Activated CD4-positive, alpha-beta memory T cell treated with anti-CD3 and anti-CD28 coated beads for 36 hours (primary cell): ENCODE measurements at places on chromosomes 16 and 17.

GRCh38 chr16:85369741-85370528 is 243.2 kb upstream of the GSE1 start:
- peak; percentile 58 for DNase-seq

GRCh38 chr16:84042879-84043485 is 387 bp upstream of the SLC38A8 start:
- no peak for DNase-seq

DNA sequence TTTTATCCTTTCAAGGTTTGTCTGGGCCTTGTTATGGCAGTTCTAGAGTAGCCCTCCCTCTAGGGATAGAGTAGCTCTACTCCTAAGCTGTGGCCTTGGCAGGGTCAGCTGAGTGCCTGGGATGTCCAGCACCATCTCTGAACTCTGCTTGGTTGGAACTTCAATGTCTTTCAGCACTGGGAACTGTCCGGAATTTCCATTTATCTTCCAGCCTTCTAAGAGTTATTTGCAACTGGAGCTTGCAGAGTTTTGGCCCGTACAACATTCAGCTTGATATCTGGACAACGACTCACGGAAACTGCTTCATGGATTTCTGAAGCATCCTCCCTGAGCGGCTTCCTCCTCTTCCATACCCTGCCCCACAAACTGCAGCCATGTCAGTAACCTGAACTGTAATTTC is 22.9 kb downstream of the MMD start:
- no peak for DNase-seq

GRCh38 chr17:78661093-78661770 is 84.0 kb upstream of the DNAH17 start:
- no peak for DNase-seq

DNA sequence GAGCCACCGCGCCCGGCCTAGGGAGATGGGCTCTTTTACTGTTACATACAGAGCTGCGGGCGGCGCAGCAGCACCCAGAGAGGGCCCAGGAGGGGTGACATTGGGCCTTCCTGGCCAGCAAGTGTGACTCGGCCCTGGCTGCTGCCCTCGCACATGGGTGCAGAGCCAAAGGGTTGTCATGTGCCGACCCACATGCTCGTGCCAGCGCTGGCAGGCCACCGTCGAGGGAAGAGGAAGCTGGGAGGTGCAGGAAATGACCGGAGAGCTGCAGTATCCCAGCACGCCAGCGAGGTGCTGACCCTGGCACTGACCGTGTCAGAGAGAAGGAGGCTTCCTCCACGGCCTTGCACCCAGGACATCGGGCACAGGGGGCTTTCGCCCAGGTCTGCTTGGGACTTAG is 8.0 kb downstream of the ENDOV start:
- DNase-seq, result no peak

DNA sequence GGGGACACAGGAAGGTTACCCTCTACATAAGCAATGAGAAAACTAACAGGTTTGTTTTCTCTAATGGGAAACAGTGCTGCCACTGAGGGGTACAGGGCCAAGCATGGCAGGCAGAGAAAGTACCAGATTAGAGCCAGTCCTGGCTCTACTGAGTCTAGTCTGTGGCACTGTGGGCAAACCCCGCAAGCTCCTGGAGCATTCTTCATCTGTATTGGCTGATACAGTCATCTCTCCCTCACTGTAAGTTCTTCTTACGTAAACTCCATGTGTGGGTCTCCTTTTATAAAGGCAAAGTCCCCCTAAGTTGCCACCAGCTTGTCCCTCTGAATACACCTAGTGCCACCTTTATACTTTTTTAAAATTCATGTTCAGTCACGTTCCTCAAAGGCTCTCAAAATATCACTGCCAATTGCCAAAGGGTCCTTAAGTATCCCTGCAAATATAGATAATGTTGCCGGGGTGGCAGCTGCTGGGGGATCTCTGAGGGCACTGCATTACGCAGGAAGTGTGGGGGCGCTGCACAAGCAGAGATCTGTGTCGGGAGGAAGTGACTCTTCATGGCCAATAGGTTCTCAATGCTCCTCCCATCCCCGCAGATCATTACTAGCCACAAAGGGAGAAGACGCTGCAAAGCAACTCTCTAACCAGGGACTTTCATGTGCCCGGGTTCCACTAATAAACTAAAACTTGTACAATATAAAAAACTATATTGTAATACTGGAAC is 18.8 kb downstream of the XPO6 start:
- peak; percentile 88 for DNase-seq

DNA sequence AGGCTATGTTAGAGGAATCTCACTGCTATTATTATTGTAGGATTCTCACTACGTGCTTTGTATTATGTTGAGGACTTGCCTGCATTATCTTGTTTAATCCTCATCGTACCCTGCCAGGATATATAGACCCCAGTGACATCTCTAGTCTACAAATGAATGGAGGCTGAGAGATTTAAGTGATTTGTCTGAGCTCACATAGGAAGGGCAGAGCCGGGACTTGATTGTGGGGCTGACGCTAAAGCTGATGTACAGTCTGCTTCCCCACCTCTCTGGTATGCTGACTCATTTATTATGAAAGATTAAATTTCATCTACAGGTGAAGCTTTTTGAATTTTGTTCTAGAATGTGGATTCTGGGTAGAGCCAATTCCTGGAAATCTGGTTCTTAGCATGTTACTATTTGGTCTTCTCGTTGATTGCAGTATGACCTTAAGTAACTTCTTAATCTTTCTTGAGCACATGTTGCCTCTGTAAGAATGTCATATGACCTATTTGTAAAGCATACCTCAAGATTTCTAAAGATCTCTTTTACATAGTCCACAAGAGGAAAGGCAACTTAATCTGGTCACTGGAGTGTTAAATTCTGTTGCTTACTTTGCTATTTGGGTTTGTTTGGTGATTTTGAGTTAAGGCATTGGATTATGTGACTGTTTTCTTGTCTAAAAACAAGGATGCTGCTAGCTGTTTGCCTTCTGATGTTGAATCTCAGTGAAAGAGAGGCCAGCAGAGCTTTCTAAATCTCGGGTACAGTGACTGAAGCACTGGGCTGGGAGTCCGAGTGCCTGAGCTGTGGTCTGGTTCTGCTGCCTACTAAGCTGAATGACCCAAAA is 12.4 kb downstream of the METTL9 start:
- peak; percentile 32 for DNase-seq

DNA sequence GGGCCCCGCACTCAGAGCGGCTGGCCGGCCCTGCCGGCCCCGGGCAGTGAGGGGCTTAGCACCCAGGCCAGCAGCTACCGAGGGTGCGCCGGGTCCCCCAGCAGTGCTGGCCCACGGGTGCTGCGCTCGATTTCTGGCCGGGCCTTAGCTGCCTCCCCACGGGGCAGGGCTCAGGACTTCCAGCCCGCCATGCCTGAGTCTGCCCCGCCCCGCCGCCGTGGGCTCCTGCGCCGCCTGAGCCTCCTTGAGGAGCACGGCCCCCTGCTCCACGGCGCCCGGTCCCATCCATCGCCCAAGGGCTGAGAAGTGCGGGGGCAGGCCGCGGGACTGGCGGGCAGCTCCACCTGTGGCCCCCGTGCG is 67.9 kb upstream of the AMZ2 start:
- no peak for DNase-seq

DNA sequence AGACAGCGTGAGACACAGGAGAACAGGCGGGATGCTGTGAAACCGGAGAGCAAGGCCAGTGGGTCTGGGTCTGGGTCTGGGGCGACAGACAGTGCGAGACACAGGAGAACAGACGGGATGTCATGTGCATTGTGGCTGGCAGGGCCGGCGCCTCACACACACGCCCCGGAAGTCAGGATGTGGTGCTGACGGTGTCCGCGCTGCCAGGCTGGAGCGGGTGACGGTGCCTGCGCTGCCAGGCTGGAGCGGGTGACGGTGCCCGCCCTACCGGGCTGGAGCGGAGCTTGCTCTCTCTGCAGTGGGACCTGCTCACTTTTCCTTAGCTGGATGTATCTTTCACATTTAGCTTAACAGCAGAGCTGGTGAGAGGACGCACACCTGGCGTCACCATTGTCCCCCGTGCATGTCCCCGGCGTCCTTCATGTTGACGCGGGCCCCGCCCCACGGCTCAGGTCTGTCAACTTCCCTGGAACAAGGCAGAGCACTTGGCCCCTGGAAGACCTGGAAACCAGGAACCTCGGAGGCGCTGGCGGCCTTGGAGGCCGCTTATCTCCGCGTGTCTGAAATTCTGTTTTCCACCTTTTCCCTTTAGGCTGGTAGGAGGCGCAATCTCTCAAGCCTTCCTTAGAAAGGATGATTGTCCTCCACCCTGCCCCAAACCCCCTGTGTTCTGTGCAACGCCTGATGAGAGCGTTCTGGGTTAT is 43.0 kb upstream of the ZNF750 start:
- DNase-seq, result peak; percentile 89

DNA sequence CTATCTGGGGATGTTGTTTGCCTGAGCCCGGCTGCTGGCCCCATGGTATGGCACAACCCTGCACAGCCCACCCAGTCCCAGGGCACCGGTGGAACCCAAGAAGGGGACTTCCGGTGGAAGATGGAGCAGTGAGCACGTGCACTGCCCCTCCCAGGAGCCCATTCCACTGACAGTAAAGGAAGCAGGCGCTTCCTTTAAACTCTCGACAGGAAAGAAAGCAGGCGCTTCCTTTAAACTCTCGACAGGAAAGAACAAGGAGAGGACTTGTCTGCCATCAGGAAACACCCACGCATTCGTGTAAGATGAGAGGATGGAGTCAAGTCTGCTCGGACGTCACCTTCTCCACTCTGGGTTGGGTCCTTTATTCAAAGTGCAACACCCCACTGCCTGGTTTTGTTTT is 53.7 kb downstream of the IL21R start:
- DNase-seq, result peak; percentile 50

DNA sequence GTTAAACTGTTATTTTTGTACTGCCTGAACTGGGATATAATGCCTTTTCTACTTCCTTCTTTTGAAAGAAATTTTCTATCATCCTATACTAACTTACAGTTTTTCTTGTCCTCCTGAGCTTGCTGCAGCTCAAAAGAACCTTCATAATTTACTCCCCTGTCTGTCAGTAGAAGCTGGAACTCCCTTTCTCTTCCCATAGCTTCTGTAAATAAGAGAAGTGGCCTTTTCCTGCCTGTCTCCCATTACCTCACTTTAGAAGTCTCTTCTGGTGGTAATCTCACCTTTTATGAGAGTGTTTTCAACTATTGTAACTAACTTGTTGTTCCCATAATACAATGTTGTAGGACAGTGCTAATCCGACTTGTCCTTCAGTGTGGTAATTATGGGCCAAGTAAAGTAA is 246.7 kb upstream of the TBX2 start:
- no peak for DNase-seq

GRCh38 chr16:23595246-23595950 is 718 bp downstream of the NDUFAB1 start:
- no peak for DNase-seq

- no peak for DNase-seq
These were observed 36.9 kb upstream of the TANGO6 start for GRCh38 chr16:68806422-68806821.

DNA sequence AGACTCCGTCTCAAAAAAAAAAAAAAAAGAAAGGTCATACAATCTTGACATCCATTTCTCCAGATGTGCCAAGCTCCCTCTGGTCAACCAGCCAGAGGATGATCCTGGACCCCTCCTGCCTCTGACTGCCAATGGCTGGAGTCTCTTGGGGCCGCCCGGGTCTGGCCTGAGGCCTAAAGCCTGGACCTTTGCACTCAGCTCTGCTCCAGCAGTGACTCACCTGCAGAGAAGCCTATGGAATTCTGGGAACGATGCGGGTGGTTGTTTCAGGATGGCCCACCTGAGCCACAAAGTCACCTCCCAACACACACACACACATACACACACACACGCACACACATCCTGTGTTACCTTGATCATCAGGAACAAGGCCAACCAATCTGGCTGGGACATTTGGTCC is 64.0 kb upstream of the DNAH17 start:
- DNase-seq, result no peak

GRCh38 chr16:86994651-86995171 is 322.5 kb downstream of the C16orf95 start:
- DNase-seq, result no peak

- DNase-seq, result no peak
These were observed 1084.9 kb upstream of the RBFOX1 start for GRCh38 chr16:6247775-6248174.

DNA sequence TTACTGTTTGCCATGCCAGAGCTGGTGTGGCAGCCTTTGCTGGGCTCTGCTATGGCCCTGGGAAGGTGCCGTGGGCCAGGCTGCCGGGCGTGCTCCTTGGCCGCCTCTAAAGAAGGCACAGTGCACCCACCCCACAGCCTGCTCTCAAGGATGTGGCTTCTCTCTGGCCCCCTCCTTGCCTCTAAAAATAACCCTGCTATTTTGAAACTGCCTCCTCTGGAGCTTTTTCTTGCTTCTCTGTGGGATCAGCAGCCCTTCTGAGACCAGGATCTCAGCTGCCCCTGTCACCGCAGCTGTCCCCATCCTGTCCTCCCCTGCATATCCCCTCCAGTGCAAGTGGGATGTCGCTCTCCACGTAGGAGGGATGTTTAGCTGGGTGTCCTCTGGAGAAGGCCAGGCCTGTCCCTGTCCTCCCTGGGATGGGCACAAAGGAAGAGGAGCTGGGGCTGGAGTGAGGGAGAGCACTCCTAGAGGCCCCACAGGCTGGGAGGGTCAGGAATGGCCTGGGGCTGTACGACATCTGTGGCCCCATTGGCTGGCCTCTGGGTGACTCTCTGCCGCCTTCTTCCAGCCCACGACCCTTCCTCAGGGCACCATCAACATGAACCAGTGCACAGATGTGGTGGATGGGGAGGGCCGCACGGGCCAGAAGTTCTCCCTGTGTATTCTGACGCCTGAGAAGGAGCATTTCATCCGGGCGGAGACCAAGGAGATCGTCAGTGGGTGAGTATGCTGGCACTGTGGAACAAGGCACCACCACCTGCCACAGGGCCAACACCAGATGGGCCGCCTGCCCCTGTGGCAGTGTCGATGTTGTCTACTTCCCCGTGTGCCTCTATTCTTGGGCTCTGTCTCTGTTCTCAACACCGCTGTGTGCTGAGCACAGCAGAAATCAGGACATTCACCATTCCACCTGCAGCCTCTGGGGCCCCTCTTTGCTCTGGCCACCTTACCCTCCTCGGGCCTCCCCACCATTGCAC is 79.7 kb downstream of the PLD6 start:
- no peak for DNase-seq

GRCh38 chr17:52233632-52234031 is 75.1 kb upstream of the CA10 start:
- no peak for DNase-seq

GRCh38 chr17:34389126-34389750 is 26.2 kb upstream of the CCL1 start:
- DNase-seq, result peak; percentile 18

DNA sequence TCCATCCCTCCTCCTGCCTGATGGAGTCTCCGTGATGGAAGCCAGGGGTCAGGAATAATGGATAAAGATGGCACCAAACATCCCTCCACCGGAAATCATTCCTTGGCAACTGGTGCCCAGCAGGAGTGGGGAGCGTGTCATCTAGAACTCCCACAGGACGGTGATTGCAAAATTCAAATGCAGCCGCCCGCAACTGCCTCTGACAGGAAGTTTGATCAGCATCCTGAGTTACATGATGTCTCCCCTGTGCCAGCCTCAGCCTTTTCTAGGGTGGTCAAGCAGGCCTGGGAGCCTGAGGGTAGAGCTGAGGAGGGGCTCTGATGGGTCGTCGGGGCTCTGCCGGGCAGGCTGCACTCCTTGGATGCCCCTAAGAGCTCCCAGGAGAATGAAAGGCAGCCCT is 52.8 kb downstream of the GSG1L start:
- no peak for DNase-seq
